ENCODE measurements at places on chromosomes 3 and 15.

DNA sequence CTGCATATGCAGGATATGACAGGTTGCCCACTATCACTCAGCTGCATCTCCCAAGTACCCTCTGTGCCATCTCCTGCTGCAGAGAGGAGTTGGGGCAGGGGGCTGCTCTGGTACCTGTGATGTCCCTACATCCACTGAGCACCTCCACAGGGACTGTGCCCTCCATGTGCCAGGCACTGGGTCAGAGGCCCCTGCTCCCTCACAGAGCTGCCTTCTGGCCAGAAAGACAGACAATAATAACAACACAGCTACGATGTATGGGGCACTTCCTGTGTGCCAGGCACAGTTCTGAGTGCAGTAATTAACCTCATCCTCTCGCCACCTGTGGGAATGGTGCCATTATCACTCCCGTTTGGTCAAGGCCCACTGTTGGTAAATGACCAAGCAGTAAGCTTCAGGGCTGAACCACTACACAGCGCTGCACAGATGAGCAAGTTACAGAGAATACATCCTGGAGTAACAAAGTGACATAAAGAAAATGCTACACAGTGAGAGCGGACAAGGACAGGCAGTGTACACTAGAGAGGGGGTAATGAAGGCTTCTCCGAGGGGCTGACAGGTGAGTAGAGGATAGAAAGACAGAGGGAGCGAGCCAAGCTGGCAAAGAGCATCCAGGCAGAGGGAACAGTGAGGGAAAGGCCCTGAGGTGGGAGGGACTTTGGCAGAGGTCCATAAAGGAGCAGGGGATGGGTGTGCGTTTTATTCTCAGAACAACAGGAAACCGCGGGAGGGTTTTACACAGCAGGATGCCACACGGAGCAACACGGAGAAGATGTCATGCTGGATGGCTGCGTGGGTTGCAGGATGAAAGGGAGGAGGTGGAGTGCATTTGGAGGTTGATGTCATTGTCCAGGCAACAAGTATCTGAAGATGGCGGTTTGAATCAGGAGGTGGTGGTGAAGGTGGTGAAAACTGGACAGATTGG is 13.6 kb downstream of the WNT7A start:
- DNase-seq, result peak; percentile 28

DNA sequence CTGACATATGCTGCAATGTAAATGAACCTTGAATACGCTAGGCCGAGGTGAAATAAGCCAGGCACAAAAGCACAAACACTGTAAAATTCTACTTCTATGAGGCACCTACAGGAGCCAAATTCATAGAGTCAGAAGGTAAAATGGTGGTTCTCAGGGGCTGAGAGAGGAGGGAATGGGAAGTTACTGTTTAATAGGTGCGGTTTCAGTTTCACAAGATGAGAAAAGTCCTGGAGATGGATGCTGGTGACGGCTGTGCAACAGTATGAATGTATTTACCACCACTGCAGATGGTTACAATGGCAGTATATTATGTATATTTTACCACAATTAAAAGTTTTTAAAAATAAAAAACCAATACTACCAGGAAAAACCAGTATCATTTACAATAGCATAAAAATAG is 4.0 kb downstream of the TNK2 start:
- DNase-seq, result no peak

- DNase-seq, result no peak
Observed at GRCh38 chr3:108669208-108669607, 79.7 kb downstream of the DZIP3 start.

GRCh38 chr15:41285285-41285684 is 47.1 kb downstream of the OIP5 start:
- no peak for DNase-seq

DNA sequence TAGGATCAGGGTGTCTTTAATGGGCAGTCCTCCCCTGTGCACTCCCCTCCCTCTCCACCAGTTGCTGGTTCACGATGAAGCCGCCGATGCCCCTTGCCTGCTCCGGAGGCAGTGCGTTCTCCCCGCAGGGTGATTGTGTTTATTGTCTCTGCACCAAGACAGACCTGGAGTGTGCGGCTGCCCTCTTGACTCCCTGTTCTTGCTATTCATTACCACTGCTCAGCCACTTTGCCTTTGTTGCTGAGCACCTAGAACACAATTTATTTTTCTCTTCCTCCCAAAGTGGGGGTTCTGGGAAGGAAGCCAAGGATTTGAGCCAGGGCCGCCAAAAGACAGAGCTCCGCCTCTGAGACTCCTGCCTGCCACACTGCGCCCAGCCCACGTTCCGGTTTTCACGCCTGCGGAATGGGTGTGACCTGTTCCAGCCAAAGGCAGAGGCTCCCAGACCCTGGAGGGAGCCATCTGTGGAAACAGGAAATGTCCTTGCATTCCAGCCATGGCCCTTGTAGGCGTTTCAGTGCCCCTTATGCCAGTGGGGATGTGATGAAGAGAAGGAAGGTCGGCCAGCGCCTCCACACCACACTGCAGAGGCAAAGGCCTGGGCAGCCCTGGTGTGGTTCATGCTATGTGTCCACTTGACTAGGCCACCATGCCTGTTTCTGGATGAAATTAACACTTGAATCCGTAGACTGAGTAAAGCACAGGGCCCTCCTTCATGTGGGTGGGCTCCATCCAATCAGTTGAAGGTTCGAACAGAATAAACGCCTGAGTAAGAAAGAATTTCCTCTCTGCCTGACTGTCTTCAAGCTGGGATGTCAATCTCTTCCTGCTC is 85.8 kb downstream of the HMG20A start:
- DNase-seq, result no peak

GRCh38 chr15:79987969-79988368 is 17.0 kb upstream of the BCL2A1 start:
- DNase-seq, result no peak

GRCh38 chr3:180176059-180176458 is 139.3 kb upstream of the PEX5L start:
- no peak for DNase-seq
